ENCODE measurements at places on chromosomes 7 and 10.

DNA sequence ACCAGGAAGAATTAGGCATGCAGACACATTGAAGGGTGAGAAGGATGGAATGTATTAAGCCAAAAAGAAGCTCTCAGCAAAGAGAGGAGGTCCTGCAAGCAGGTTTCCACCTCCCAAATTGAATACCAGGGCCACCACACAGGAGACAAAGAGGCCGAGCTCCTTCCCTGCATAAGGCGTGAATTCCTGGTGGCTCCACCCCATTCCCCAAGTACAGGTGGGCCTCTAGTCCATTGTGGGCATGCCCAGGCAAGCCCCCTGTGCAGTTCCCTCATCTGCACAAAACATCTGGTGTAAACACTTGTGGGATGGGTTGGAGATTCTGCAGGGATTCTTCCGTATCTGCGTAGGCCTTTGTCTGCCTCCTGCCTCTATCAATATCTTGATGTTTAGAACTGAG lies 817.5 kb downstream of the NRG3 start:
- no peak for DNase-seq

- no peak for DNase-seq
These were observed 384.1 kb downstream of the GATA3 start for GRCh38 chr10:8438603-8439002.

GRCh38 chr10:74917481-74918077 lies 91.2 kb downstream of the KAT6B start:
- peak; percentile 62 for DNase-seq

DNA sequence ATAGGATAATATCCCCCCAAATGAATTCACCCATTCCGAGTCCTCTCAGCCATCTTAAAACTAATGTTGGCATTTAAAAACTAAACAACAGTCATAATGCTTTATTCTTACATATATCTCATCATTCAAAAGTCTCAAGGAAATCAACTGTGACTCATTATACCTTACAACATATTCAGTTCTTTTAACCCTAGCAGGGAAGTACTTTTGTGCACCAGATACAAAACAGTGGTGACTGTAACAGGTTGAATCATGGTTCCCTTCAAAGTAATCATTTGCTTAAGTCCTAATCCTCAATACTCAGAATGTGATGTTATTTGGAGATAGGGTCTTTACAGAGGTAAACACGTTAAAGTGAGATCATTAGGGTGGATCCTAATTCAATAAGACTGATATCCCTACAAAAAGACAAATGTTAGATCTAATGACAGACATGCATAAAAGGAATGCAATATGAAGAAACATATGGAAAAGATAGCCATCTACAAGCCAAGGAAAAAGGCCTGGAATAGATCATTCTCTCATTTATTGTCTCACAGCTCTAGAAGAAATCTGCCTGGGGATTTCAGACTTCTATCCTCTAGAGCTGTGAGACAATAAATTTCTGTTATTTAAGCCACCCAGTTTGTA lies 42.3 kb downstream of the RELN start:
- no peak for DNase-seq

GRCh38 chr10:35592441-35592840 lies 12.7 kb upstream of the GJD4 start:
- DNase-seq, result no peak

DNA sequence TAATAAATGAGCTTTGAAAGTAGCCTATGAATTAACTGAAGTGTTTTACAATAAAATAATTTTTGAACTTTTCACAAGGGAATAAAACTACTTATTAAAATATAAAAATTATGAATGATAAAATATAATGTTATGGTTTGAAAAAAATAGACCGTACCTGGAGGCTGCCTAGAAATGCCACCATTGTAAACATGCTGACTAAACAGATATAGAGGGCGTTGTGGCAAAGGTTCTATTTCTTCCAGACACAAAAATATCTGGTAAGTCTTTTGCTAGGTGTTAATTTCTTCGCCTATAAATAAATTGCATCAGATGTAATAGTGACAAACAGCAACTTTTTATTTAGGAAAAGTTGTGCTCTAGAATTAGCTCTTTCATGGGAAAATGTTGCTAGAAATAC lies 11.2 kb downstream of the PPP1R3A start:
- DNase-seq, result no peak

- no peak for DNase-seq
These were observed 382.4 kb downstream of the BBS9 start for GRCh38 chr7:33511778-33512177.

DNA sequence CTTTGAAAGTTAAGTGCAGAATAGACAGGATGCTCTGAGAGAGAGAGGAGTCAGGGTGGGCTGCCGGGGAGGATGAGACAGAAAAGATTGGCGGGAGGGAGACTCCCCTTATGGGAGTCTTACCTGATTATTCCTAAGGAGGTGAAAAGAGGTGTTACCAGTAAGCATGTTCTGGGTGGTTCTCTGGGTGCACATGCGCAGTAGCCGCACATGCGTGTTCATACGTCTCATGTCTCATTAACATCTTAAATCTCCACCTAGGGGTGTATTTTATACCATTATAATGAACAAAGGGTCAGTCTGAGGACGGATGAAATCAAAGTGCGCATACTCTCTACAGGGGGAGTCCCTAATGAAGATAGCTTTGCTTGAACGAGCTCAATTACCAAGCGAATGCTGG lies 592.9 kb upstream of the C7orf33 start:
- no peak for DNase-seq

DNA sequence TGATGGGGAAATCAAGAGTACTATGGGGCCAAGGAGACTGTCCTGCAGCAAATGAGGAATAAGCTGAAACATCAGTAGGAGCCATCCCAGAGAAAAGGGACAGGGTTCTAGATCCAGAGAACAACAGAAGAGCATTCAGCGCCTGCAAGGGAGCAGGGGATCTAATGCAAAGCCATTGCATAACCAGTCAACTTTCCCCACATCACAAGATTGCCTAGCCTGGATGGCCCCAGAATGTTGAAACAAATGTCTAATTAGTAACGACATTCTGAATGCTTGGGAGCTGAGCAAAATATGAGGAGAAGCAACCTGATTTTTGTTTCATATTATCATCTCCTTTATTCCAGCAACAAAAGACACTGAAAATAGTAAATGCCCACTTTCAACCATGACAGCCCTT lies 2.7 kb upstream of the MPP7 start:
- no peak for DNase-seq

DNA sequence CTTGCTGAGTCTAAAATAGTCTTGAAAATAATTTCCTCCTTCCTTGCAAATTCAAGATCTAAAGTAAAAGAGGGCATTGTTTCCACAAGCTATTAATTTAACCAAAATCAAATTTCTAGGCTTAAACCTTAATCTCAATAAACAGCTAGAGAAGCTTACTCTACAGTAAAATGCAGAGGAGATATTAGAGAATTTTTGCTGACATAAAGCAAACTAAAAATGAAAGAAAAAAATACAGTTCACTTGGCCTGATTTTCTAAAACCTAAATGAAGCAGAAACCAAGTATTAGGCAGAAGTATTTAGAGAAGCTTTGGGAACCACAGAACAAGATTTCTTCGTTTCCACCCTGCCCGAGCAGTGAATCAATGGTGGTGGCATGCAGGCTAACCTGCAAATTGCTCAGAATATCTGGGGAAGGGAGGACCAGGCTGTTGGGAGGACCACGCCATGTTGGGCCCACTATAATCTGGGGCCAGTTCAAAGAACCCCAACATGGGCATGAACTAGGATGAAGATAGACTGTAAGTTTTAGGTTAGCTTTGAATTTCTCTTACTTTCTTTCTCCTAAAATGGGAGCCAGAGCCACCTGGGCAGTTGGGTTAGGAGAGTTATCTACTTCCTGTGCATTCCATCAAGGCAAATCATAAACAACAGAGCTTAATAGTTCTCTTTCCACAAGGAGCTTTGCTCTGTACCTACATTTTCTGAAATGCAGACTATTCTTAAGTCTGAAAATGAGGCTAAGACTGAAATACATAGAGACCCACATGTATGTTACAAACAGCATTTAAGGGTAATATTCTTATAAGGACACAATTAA lies 4.1 kb downstream of the LAMB1 start:
- peak; percentile 22 for DNase-seq

- DNase-seq, result no peak
These were observed 159.6 kb downstream of the KMT2E start for GRCh38 chr7:105173586-105173985.

DNA sequence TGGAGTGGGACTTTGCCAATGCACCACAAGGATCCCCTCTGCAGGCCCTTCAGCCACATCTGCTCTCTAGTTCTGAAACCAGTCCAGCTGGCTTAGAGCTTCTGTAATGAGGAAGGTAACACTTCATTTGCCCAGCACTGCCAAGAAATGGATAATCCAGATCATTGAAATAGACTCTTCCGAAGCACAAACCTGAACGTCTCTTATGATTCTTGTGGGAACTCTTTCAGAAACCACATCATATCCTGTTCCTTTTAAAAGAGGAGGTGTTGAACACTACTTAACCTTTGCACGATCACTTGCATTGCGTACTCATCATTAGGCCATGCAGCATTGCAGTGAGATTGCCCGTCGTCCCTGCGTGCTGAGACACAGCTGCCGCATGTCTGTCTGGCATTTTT lies 25.8 kb upstream of the PLPP4 start:
- DNase-seq, result no peak

- no peak for DNase-seq
These were observed 139.5 kb downstream of the ACTR3B start for GRCh38 chr7:152899004-152899403.

DNA sequence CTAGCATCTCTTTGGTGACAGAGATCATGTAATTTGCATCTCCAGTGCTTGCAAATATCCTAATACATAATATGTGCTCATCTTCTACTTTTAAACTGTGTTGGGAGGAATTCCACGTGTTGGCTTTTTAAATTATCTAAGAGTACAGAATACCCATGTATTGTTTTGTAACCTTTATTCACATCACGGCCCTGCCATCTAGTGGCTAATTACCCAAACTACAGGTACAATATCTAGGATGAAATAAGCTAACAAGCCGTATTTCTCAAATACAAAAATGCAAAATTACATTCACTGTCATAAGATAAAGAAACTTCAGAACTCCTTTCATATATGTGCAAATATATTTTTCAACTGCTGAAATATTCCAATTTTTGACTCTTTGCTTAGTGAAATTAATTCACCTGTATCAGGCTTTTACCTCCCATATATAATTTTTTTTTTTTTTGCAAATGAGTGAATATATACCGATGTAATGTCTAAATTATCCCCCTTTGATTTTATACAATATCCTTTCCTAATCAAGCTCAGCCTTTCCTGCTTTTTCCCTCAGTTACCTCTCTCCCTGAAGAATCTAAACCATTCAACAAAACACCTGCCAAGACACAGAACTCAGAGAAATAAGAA lies 30.3 kb upstream of the LSM8 start:
- peak; percentile 30 for DNase-seq

DNA sequence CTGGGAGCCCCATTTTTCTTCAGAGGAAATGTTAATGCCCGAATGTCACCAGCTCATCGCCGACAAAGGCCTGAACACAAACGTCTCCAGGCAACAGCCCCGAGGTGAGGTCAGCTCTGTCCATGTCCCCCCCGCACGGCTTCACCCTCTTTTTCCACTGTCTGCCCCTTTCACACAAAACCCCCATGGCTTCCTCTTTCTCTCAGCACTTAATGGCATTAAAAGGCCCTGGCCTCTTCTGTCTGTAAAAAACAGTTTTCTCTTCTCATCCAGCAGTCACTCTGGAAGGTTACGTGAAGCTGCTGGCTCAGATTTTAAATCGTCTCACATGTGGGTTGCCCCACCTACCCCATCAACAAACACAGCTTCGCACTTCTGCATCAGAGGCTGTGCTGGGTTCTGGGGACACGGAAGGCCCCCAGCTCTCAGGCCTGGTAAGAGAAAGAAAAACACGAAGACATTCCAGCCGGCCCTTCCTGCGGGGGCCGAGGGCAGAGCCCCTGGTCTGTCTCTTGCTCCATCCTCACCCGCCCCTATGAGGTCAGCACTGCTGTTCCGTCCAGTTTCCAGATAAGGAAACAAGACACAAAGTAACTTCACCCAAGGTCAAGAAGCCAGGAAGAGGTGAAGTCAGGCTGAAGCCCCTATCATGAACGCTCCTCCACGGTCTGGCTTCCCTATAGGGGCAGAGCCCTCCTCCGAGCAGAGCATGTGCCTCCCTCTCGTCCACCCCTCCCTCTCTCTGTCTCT lies 91.1 kb upstream of the PDGFA start:
- peak; percentile 9 for DNase-seq

DNA sequence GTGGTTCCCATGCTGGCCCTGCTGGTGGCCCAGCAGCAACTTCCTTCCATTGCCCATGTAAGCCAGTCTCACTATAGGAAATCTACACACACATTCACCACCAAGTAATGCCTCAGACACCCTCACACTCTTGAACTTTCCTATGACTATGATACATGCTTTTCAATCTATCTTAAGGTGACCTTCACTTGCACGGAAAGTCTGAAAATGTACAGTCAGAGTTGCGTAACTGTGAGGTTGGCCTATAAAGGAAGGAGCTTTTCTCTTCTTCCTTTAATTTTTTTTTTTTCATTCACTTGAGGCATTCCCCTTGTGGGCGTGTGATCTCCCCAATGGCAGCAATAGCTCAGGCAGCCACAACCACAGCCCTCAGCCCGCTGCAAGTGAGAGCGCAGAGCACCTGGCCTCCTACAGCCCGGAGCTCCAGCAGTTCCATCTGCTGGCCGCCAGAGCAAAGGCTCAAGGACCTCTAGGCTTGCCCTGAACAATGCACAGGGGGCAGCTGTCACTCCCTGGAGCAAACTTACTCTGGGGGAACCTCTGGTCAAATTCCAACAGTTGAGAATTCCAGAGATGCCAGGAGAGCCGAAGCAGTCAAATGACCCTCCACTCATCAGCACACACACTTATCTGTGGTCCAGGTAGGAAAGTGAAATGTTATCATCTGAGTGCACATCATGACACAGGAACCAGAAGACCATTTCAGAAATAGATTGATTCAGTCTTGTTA lies 123.1 kb upstream of the ADO start:
- no peak for DNase-seq

DNA sequence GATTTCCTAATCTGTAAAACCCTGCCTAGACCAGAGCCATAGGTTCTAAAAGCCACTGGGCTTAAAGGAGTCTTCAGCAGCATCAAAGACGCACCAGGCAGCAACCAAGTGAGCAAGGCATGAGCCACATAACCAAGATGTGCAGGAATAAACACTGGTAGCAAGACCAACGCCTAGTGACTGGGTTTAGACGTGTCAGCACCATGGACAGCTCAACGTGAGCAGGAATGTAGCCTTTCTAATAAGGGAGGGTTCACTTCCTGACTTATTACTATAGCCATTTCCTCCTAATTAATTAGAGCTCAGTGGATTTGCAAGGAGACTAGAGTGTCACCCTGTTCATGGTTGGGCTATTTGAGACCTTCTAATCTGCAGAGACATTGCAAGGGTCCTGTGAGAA lies 223.7 kb downstream of the LHFPL3 start:
- DNase-seq, result peak; percentile 36

GRCh38 chr7:159212226-159212625 lies 67.6 kb upstream of the VIPR2 start:
- no peak for DNase-seq
